ENCODE measurements at places on chromosomes 5 and 9.
A peak's percentile ranks its signal among the peaks of the same experiment; 100 is the strongest.

DNA sequence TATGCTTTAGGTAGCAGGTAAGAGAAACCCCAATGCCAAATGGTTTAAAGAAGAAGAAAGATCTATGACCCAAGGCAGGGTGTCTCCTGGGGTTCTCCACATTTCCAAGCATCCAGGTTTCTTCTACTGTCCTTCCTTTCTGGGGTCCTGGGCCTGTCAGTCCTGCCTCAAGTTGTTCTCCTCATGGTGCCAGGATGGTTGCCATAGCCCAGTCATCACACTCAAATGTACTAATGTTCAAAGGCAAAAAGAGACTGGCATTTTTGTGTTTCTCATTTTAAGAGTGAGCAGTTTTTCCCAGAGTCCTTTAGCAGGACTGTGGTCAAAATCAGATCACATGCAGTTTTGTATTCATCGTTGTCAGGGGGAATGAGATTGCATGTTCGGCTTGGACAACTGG, 59.9 kb upstream of the BOD1 start:
- DNase-seq: no peak

DNA sequence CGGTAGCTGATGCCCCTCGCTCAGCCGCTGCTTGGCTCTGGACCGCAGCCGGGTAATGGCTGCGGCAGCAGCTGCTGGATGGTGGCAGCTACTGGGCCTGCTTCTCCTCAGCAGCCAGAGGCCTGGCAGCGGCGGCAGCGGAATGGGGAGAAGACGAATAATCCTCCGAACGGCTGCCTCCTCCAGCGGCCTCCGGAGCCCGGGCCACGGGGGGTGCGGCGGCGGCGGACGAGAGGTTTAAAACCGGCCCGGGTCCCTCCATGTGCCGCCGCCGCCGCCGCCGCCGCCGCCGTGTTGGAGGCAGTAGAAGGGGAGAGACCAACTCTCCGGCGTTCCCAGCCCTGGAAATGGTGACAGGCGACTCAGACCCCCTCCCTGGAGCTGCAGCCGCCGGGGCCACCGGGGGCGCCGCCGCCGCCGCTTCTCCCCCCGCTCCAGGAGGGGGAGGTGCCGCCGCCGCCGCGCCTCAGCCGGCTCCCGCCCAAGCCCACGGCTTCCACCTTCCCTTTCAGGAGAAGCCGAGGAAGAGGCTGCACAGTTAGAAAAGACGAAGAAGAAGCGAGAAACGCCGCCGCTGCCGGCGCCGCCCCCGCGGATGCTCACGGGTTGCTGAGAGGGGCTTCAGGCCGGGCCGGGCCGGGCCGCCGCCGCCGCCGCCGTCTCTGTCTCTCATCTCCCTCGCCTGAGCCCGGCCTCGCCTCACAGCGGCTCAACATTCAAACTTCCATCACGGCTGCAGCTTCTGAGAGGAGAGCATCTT, 118.4 kb upstream of the PRSS3 start:
- peak; percentile 21 for DNase-seq

DNA sequence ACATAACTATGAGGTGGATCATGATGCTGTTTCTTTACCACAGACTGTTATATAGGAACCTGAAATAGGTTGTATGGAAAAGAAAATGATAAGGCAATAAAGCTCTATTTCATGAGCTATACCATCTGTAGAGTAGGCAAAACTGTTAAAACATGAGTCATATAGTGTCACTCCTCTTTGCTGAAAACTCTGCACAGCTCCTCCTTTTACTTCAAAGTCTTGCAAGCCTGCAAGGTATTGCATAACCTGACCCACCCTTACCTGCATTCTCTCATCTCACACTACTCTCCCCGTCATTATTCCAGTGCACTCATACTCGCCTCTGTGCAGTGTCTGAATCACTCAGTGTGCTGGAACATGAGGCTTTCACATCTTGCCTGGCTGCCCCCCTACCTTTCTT, 790.1 kb downstream of the EFNA5 start:
- no peak for DNase-seq

GRCh38 chr9:129164246-129164930, 13.7 kb downstream of the IER5L start:
- DNase-seq: no peak

DNA sequence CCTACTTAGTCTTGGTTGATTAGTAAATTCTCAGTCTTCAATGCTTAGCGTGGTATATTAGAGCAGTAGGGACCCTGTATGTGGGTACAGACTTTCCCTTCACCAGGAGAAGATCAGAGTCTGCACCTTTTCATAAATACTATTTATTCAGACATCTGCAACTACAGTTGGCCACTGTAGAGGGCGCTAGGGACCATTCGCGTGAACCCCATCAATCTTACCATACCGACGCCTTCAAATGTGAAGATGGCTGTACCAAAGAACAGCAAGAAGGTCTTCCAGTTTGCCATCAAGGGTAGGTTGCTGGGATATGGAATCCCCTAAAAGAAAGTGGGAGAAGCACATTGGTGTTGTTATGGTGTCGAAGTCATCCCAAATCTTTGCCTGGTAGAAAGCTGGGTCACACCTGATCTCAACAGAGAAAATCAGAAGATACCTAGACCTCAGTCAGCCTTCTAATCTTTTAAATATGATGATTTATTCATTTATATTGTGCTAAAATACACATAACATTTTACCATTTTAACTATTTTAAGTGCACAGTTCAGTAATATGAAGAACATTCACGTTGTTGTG, 19.1 kb downstream of the SLC36A3 start:
- no peak for DNase-seq

- DNase-seq: no peak
These were observed 53.7 kb upstream of the DAB2IP start for GRCh38 chr9:121597698-121598166.

GRCh38 chr5:168939887-168940544, 360.8 kb upstream of the PANK3 start:
- no peak for DNase-seq

Measured in LHCN-M2 (cell line).